ENCODE measurements at places on chromosomes 6 and 20.

DNA sequence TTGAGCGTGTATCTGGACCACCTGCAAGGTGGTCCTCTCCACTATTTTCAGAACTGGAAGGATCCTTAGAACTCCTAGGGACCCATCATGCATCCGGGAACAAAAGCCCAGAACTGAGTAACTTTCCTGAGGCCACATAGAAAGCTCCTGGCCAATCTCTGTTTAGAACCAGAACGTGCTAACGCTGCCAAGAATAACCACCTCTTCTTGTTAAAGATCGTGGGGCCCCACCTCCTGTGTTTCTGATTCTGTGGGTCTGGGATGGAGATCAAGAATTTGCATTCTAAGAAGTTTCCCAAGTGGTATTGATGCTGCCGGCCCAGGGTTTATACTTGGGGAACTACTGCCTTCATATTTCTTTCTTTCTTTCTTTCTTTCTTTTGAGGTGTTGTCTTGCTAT lies 13.3 kb downstream of the CD40 start:
- no peak for DNase-seq

DNA sequence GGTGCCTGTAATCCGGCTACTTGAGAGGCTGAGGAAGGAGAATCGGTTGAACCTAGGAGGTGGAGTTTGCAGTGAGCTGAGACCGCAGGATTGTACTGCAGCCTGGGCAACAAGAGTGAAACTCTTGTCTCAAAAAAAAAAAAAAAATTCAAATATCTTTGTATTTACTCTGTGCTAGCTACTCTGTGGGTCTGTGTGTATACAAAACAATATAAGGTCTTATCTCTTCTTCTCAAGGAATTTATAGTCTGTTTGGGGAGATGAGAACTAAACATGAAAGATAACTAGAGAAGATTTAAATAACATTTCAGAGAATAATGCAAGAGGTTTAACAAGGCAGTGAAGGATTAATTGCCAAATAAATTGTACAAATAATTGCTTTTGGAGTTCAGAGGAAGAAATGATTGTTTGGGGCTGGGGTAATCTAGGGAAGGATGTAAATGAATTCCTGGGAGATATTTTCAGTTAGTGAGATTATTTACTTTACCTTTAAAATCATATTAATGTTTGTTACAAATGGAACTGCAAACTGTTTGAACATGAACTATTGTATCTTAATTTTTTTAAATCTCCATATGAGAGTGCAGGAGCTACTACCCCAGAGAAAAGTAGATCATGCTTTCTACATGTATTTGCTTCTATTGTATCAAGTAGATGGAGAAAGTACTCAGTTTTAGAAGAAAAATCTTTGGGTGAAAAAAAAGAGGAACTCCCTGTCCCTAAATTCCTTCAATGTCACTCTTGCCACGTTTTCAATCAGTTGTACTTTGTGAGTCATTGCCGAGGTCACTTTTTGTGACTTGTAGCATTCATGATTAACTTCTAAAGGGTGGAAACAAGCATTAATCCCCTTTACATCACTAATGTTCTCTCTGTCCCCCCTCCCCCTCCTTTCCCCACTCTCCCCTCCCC lies 39.0 kb downstream of the NCOA3 start:
- no peak for DNase-seq

DNA sequence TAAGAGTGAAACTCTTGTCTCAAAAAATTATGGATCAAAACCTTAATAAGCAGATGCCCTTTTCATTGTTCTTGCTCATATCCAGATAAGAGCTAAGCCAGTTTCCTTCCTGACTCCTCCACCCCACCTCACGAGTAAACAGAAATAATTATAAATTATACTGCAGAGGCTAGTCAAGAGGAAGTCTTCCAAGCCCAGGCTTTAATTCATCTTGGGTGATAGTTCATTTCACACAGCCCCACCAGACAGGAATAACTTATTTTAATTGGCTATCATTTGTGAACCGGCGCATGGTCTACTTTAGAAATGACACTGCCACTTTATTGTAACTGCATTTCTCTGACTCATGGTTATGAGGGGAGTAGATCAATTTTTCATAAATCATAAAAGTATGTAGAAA lies 102.0 kb downstream of the BTBD3 start:
- DNase-seq, result no peak

DNA sequence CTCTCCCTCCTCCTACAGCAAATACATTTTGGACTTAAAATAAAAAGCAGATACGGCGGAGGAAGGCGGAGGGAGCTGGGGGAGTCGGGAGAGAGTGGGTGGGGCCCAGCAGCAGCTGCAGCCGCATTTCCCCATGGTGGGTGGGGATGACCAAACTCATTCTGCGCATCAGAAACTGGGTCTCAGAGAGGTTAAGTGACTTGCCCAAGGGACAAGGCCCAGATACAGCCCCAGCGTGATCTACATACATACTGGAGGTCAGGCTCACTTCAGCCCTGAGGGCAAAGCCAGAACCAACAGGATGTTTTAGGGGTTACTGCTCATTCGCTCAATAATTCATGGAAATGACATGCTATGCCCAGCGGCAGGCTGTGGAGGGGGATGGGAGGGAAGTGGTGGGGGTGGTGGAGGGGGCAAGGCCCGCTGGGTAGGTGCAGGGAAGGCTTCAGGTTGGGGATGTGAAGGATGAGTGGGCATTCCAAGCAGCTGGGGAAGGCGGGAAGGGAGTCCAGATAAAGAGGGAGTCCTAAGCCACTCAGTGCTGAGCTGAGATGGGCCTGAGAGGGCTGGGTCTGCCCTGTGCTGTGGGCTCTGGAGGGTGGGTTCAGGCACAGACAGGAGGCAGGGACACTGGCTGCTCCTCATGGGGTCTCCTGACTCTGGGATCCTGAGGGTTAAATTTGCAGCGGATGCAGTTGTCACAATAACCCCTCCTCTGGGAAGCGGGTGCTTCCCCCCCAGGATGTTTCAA lies 31.0 kb downstream of the DLGAP4 start:
- DNase-seq, result no peak
